Activated T-cell treated with anti-CD3 and anti-CD28 coated beads, Interleukin-2, amount 50 U/mL, for 48 hours (primary cell): ENCODE measurements at places on chromosomes 13 and 19.

GRCh38 chr13:39603424-39603947, 493 bp upstream of the LHFPL6 start:
- no peak for DNase-seq

- no peak for DNase-seq
Observed at GRCh38 chr19:55232286-55232602, 3.7 kb upstream of the TMEM86B start.

DNA sequence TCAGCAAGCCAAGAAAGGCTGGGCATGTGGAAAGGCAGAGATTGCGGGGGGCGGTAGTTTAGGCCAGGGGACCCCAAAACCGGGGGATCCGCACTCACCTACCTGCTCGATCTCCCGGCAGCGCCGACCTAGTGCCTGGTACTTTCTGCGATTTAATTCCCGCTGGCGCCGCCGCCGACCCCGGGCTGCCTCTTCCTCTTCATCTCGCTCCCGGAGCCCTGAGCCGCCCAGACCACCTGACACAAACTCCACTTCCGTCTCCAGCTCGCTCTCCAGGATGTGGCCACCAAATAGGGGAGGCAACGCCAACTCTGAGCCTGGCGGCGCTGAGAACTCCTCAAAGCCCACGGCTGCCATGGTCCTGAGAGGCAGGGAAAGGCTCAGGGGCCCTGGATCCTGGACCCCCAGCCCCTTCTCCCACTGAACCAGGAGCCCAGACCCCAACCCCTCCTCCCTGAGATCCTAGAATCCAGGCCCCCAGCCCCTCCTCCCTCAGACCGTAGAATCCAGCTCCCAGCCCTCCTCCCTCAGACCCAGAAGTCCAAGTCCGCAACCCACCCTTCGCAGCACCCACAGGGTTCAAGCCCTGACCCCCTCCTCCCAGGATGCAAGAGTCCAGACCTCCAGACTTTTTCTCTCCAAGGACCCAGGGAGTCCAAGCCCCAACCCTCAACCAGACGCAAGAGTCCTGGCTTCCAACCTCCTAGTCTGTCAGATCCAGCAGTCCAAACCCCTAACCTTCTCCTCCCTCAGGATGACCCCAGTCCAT, 933 bp downstream of the TFPT start:
- peak; percentile 61 for DNase-seq

DNA sequence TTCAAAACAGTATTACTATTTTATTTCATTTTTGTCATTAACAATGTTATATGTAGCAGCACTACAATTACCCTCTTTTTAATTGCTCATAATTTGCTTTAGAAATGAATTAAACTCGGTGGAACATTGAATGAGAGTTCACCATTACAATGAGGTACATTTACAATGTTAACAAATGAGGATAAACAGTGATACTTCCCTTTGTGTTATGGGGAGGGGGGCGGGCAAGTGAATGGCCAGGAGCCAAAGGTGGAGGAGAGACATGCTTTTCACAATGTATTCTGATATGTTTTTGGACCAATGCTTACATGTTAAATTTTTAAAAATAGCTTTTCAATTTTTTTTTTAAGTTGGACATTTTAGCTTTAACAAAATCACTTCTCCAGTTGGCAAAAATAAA, 34.2 kb downstream of the NALCN start:
- no peak for DNase-seq

DNA sequence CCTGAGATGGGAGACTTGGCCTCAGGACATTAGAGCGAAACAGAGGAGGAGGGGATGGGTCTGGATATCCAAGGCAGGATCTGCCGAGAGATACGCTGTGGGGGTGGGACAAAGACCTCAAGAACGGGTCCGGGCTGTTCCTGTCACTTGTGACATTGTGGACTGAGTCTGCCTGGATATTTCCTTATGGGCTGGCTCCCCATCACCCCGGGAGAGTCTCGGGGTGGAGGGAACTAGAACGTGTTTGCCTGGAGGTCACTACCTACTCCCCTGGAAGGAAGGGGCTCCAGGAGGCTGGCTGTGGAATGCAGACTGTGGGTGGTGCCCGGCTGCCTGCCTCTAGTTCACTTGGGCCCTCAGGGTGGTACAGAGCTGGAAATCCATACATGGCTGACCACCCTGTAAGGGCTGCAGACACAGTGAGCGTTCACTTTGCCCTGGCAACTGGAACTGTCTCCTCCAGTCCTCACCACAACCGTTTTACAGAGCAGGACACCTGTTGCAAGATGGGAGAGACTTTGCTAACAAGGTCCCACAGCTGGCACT, 26.4 kb downstream of the DNM2 start:
- DNase-seq = no peak

DNA sequence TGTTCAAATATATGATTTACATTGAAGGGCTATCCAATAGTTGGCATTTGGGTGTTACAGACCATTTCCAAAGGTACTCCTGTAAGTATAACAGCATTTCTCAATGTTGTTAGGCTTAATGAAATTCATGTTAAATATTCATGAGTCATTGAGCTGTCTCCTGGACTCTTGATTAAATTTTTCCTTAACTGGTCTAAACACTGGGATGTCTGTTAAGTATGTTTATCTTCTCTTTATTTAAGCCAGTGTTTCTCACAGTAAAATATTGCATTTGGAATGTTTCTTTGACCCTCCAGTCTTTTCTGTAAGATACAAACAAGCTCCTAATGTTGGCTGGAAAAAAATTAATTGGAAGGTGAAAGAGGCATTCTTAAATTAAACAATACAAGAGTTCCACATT, 402.5 kb upstream of the HTR2A start:
- no peak for DNase-seq

GRCh38 chr13:45068036-45069001, 52.0 kb upstream of the GTF2F2 start:
- no peak for DNase-seq

DNA sequence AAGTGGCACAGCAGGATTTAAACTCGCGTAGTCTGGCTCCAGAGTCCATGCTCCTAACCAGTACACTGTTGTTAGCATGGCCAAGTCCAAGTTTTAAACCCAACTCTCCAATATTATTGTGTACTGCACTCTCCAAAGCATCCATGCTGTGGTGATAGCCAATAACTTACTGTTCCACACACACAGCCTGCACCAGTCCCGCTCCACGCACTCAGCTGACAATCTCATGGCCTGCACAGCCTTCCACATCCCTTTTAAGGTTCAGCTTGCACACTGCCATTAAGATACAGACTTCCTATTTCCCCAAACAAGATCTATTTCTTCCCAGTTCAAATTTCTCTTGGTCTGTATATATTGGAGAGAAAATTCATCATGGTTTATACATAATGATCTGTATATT, 80.7 kb downstream of the LHFPL6 start:
- no peak for DNase-seq

DNA sequence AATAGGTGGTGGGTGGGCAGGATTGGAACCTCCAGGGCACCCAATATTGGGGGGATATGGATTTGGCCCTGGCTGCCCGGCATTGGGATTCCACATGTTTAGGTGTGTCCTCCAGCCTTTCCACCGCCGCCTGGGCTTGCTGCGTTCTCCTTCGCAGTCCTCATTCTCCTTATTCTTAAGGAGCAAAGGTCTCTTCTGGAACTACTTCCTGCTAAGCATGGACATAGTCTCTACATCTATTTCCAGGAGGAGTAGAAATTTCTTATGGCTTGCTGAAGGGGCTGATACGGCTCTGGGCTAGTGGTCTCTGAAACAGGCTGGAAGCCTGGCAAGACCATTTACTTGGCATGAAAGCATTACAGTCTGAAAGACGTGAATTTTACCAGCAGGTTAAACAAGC, 9.2 kb upstream of the FCGBP start:
- DNase-seq = peak; percentile 16

DNA sequence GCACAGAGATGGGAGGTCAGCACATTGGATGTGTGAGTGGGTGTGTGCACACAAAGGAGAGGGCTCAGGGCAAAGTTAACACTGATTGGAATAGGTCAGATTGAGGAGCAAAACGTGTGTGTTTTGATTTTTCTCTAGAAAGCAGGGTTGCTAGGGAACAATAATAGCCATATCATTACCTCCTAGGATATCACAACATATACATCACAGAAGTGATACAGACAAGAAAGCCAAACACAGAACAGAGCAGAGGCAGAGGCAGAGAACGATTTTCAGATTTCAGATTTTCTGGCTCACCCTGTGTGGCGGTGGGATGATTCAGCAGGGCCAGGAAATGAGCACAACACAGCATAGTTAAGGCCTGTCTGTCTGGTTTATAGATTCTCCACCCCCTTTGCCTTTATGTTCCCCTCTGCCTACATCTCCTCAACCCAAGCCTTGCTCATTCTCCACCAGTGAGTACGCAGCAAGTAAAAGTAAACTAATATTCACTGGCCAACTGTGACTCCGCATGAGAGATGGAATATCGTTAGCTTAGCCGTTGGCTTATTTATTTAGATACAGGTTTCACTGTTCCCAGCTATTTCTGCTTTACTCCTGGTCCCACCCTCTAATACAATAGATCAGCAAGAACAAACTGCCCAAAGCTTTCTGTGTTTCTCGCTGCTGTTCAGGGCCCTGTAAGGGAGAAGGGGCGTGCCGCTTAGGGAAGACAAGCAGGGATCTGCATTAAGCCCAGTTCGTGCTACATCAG, 182.7 kb upstream of the TSC22D1 start:
- peak; percentile 60 for DNase-seq

DNA sequence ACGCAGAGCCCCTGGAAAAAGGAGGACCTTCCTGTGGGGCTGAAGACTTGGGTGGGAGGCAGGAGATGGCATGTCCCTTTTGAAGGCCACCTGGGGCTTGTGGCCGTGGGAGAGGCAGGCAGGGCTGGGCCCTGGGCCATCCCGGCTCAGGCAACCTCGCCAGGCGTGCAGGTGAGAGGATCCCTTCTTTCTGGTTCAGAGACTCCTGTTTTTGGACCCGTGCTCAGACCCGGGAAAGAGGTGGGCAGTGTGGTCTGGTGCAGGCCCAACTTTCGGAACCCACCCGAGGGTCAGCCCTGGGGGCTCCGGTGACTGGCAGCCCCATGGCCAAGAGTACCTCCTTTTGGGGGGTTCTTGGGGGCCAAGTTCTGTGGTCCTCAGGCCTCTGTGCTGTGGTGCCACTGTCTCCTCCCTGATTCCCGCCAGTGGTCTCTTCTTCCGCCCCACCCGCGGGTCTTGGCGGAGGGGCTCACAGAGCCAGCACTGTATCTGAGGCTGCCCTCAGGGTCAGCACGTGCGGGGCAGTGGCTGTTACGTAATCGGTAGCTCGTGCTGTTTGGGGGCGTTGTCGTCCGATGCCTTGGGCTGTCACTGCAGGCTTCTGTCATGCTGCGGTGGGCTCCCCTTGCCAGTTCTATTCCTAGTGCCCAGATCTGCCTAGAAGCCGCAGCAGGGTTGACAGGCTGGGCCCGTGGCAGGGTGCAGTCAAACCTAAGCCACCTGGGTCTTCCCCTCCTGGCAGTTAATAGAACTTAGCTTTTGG, 42.7 kb downstream of the KDM4B start:
- no peak for DNase-seq

- no peak for DNase-seq
Observed at GRCh38 chr13:57877601-57878000, 246.1 kb downstream of the PCDH17 start.

DNA sequence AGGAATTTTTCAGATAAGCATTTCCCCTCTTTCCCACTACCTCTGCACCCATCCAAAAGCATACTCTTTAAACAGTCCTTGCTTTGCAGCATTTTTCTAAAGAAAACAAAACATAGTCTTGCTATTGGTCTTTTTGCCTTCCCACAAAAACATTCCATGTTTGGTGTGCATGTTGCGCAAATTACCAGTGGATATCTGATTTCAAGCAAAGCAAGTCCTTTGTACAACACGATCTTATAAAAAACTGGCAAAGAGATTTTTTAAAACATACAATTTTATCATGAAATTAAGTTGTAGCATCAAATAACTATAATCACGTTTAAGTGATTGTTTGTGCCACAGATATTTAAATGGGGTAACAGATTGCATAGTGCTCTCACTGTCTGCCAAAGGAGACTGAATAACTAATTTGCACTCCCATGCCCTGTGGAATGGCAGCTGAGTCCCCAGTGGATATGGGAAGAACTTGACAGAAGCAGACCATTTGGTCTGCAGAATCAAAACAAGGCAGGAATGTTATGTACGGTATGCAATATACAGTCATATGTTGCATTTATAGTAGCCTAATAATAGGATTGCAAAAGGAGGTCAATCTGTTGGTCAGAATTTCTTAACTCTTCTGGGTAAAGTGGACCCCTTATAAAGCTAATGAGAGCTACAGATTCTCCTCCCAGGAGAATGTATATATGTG, 285.7 kb downstream of the TBC1D4 start:
- no peak for DNase-seq

GRCh38 chr19:41918653-41919244, 9.5 kb downstream of the ERFL start:
- no peak for DNase-seq

- no peak for DNase-seq
Observed at GRCh38 chr13:70237131-70237530, 128.9 kb upstream of the KLHL1 start.

GRCh38 chr19:44813070-44813840, 4.4 kb downstream of the BCAM start:
- DNase-seq = no peak

GRCh38 chr19:55068950-55069864, 6.3 kb upstream of the RDH13 start:
- no peak for DNase-seq

DNA sequence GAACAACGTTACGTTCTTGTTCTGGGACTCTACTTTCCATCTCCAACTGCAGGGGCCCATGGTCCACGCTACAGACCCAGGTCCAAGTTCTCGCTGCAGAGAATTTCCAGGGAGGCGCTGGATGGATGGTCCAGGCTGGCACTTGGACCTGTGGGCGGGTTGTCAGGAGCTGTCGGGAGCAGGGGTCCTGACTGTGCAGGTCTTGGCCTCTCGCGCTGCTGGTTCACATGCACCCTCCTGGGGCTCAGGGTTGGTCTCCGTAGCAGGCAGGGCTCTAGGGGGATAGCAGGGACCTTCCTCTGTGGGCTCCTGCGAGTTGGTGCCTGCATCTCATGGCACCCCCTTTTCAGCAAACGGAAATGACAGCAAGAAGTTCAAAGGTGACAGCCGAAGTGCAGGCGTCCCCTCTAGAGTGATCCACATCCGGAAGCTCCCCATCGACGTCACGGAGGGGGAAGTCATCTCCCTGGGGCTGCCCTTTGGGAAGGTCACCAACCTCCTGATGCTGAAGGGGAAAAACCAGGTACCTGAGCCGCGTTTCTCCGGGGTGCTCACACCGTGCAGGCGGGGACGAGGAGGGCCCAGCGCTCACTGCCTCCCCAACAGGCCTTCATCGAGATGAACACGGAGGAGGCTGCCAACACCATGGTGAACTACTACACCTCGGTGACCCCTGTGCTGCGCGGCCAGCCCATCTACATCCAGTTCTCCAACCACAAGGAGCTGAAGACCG, 6.6 kb downstream of the PTBP1 start:
- DNase-seq = peak; percentile 23
